ENCODE measurements at places on chromosomes 5 and 9.

- no peak for DNase-seq
Measured at GRCh38 chr5:179377421-179378115, 32.3 kb upstream of the ADAMTS2 start.

DNA sequence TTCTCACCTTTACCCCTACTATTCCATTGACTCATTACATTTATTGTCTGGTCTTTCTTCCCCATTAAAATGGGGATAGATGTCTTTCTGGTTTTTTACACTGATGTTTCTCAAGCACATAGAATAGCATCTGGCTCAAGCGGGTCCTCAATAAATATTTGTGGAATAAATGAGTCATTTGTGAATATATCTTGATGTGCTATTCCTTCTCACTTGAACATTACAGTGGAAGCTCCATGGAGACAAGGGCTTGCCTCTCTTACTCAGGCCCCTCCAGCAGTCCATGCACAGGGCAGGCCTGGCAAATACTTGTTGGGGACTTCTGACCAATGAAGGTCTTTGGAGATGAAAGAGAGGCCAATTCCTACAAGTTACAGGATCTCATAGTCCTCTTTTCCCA is 151.7 kb upstream of the TAS2R1 start:
- no peak for DNase-seq

DNA sequence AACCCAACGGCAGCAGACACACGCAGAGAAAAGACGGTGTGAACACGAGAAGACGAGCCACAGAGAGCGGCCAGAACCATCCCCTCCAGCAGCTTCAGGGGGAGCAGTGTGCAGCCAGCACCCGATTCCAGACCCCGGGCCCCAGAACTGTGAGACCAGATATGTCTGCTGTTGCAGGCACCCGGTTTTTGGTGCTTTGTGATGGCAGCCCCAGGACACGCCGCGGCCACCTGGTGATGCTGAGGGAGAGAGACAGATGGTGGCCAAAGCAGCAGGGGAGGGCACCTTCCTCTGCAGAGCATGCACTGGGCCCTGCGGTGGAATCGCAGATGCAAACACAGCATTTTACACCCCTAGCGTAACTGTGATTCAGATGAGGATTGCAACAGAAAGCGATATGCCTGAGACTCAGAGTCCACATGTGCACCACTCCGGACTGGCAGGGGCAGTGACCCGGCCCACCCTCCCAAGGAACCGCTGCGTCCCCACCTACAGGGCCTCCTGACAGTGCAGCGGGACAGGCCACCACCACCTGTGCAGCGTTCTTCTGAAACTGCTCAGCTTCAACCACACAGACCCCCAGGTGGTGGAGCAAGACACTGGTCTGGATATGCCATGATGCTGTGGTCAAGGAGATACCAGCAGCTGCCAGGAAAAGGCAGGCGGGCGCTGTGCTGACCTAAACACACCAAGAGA is 24.0 kb downstream of the ZDHHC11B start:
- DNase-seq, result no peak

- no peak for DNase-seq
Measured at GRCh38 chr5:72844218-72844603, 27.8 kb downstream of the TNPO1 start.

GRCh38 chr9:91196103-91196950 is 165.4 kb downstream of the AUH start:
- DNase-seq, result no peak

DNA sequence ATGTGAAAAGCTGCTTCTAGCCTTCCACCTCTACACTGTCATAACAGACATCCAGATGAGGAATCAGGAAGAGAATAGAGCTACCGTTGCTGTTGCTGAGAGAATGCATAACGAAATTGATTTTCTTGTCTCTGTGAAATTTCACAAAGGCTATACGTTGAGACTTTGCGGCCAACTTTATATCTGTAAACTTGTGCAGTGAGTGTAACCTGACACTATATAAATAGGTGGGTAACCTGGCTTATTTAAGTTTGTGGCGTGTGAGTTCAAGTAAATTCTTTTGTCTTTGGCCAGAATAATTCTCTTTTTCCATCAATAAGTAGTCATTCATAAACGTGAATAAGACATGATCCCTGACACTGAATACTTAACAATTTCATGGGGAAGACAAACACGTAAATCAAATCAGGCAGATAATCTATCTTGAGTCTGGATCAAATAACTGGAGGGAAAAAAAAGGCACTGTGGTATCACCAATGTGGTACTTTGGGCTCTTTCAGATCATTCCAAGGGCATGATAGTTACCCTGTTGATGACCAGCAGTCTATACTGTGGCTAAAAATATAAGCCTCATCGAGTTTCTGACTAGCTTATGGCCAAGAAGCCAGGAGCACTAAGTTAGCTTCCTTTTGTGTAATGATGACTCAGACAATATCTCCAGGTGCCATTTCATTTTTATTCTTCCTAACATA is 98.2 kb upstream of the RASA1 start:
- DNase-seq, result no peak

- DNase-seq, result no peak
Measured at GRCh38 chr5:149338364-149338763, 6.9 kb upstream of the GRPEL2 start.
